ENCODE measurements at places on chromosomes 4 and X. TPM values are rescaled to one million over a fixed set of nuclear protein-coding genes. Genes with fewer than 3 reads are reported as not detected.

DNA sequence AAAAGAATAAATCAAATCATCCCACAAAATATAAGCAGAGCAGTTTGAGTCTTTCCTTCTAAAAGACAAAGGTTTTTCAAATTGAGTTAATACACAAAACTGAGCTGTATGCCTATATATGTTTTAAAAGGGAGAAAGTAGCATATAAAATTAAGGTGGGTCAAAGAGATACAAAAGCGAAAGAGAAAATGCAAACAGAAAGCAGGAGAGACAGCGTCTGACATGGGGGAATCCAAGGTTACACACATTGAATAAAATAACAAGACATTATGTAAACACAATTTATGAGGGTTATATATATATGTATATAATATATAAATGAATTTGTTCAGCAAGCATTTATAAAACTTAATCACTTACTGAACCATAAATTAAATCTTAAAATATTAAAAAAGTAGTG lies 276.1 kb upstream of the LCORL start:
- no peak for DNase-seq
- H3K4me3 ChIP-seq, result no peak overlapping the region
- H3K27ac ChIP-seq, result no peak overlapping the region
- no peaks in the 10 kb centered on the region for H3K27me3 ChIP-seq
- H3K4me1 ChIP-seq, result no peaks in the 10 kb centered on the region

- H3K36me3 ChIP-seq, result no peaks in the 10 kb centered on the region
- no peaks in the 10 kb centered on the region for H3K27me3 ChIP-seq
- H3K4me3 ChIP-seq, result no peak overlapping the region
- no peaks in the 10 kb centered on the region for H3K4me1 ChIP-seq
- DNase-seq, result no peak
Observed at GRCh38 chr4:177562859-177563258, 120.6 kb upstream of the AGA start.

The HPGDS gene
- not detected for total RNA-seq

DNA sequence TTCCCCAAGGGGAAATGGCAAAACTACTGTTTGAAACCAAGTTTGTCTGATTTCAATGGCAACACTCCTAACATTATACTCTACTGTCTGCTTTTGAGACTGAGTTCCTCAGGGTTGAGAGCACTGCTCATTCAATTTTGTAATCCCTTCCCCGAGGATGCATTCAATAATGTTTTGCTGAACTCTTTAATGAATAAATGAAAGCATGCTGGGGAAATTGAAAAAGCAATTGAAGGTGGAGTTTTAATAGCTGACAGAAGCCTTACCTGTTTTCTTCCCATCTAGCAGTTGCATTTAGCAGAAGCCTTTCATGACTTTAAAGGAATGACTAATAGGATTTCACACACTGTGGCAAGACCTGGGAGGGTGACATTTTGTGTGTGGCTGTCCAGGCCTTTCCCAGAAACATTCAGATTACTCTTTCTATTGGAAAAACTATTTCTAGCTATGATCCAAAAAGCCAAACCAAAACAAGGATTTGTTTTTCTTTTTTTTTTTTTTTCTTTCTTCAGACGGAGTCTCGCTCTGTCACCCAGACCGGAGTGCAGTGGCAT lies 45.1 kb downstream of the DTHD1 start:
- DNase-seq, result no peak
- H3K27me3 ChIP-seq, result no peaks in the 10 kb centered on the region
- no peaks in the 10 kb centered on the region for H3K4me1 ChIP-seq
- no peak overlapping the region for H3K4me3 ChIP-seq

GRCh38 chr4:12658146-12658545 lies 826.0 kb downstream of the RAB28 start:
- no peak overlapping the region for H3K4me3 ChIP-seq
- H3K4me1 ChIP-seq, result no peaks in the 10 kb centered on the region
- DNase-seq, result no peak
- H3K27ac ChIP-seq, result no peak overlapping the region

The HMX1 gene
- total RNA-seq, result not detected

- peak; percentile 87 for DNase-seq
- no peaks in the 10 kb centered on the region for H3K36me3 ChIP-seq
- H3K4me3 ChIP-seq, result no peak overlapping the region
- H3K4me1 ChIP-seq, result peaks cover 18% of the 10 kb centered on the region
Observed at GRCh38 chr4:6768539-6768905, 14.0 kb upstream of the KIAA0232 start.

DNA sequence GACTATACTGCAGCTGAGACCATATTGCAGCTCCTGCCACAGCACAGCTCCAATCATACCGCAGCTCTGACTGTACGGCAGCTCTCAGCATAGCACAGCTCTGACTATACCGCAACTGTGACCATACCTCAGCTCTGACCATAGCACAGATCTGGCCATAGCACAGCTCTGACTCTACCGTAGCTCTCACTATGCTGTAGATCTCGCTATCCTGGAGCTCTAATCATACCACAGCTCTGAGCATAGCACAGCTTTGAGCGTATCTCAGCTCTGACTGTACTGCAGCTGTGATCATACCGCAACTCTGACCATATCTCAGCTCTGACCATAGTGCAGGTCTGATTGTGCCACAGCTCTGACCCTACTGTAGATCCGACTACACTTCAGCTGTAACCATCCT lies 139.2 kb downstream of the ASMT start:
- H3K4me3 ChIP-seq, result no peak overlapping the region
- no peaks in the 10 kb centered on the region for H3K4me1 ChIP-seq
- no peaks in the 10 kb centered on the region for H3K27me3 ChIP-seq
- DNase-seq, result peak; percentile 17
- H3K27ac ChIP-seq, result no peak overlapping the region
- no peaks in the 10 kb centered on the region for H3K36me3 ChIP-seq

DNA sequence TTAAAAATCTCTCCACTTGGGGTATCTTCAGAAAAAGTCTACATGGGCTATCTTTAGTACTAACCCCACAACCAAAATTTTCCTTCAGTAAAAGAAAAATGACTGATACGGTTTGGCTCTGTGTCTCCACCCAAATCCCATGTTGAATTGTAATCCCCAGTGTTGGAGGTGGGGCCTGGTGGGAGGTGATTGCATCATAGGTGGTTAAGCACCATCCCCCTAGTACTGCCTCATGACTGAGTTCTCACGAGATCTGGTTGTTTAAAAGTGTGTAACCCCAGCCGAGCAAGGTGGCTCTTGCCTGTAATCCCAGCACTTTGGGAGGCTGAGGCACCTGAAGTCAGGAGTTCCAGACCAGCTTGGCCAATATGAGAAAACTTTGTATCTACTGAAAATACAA lies 66.8 kb downstream of the USP46 start:
- H3K4me1 ChIP-seq, result peaks cover 16% of the 10 kb centered on the region
- H3K4me3 ChIP-seq, result no peak overlapping the region
- DNase-seq, result peak; percentile 12

The MOSPD2 gene
- total RNA-seq, result 28.5 TPM

DNA sequence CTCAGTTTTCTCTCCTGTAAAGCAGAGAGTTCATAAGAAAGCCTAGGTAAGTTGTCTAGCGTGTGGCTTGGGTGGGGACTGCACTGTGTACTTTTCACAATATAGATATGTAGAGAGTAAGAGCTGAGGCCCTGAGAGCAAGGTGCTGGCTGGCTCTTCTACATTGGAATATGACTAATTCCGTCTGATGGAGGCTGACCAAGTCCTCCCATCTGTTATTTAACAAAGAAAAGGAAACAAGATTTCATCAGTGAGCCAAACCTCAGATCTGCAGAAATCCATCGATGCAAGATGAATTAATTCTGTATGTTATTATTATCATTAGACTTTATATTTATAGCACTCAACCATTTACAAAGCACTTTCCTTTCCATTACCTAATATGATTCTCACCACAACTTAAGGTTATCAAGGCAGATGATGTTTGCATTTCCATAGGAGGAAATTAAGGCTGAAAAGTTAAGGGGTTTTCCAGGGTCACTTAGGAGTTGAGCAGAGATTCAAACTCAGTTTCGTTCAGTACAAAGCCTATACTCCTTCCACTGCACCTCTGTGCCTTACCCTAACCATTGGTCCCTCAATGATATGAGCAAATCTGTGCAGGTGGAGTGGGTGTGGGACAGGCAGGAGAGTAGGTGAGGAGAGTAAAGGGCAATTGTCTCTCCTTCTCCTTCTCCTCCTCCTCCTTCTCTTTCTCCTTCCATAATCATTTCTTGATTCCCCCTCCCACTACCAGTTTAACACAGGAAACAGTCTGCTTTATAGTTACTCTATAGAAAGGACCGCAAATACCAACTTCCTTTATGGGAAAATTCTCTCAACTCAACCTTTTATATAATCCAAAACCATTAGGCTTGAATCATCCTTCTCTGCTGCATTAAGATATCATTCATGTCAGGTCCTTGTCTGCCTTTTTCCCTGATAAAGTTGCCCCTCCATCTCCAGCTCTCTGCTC lies 27.6 kb upstream of the SRD5A3 start:
- no peak overlapping the region for H3K4me3 ChIP-seq
- peak; percentile 56 for DNase-seq
- no peaks in the 10 kb centered on the region for H3K36me3 ChIP-seq

DNA sequence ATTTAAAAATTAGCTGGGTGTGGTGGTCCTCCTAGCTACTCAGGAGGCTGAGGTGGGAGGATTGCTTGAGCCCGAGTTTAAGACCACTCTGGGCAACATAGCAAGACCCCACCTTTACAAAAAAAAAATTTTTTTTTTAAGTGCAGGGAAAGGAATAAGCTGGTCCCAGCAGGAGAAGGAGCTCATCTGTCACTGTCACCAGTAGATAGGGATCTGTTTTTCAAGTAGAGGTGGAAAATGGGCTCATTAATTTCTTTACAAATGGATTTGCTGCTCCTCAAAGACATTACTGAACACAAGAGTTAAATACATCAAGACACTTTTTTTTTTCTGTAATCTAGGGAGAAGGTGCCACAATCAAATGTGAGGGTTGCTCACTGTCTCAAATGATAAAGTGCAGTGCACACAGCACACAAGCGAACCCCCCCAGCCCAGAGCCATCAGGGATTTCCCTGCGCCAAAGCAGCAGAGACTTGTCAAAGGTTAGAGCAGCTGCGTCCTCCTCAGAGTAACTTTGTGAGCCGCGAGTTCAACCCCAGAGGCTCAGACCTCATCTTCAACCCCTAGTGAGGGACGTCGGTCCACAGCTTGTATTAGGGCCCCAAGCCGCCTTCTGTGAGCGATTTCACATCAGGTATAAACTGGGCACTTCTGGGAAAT lies 14.3 kb upstream of the MTNR1A start:
- H3K4me1 ChIP-seq, result no peaks in the 10 kb centered on the region
- H3K4me3 ChIP-seq, result peak overlapping the region; percentile 51
- H3K36me3 ChIP-seq, result no peaks in the 10 kb centered on the region
- no peaks in the 10 kb centered on the region for H3K27me3 ChIP-seq

Data from GM23248 (cell line).